ENCODE measurements at places on chromosomes 4 and X.

DNA sequence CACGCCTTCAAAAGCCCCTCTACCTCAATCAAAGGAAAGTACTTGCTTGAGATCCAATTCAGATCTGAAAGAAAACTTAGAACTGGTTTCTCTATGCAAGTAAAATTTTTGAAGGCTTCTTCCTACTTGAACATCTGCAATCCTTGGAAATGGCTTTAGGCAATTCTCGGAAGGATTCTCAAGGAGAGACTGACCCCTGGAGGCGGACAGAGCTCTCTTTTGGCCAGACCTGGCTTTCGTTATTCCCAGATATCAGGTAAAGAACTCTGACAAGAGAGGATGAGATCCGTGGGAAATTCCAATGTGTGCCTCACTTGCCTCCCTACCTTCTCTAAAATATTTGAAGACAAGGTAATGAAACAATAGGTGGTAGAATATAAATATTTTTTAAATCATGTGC lies 670.3 kb upstream of the FAM241A start:
- no peak for DNase-seq

DNA sequence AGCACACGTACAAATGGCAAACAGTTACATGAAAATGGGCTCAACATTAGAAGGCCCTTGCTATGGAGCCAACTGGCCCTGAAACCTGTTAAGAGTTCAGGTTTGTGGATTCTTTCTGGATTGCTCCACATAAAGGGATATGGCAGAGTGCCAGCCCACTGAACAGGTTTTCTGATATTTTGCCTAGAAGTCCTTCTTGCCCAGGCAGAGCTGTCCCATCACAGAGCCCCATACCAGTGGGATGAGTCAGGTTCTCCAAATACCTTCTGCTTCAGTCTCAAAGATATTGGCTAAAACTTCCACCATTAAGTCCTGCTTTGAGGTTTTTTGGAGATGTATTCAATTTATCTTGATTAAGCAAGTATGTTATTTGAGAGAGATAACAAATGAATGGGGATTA lies 146.8 kb upstream of the IL1RAPL2 start:
- DNase-seq: no peak

DNA sequence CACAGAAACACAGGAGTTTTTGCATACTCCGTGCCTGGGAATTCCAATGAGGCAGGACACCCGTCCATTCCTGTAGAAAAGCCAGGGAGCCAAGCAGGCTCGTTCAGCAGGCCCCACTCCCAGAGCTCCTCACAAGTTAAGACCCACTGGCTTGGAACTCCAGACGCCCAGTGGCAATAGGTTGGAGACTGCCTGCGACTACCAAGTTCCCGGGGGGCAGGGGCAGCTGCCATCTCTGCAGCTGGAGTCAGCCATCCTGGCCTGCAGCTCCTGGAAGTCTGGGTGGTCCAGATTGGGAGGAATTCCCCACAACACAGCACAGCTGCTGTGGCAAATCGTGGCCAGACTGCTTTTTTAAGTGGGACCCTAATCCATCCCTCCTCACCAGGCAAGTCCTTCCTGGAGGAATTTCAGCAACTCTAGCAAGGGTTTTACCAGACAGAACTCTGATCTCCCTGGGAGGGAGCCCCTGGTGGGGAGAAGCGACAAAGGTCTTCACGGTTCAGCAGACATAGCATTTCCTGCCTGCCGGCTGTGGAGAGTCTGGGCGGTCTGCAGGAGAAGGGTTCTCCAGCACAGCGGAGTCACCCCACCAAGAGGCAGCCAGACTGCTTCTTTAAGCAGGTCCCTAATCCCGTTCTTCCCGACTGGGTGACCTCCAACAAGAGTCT lies 231.9 kb downstream of the STPG2 start:
- DNase-seq: no peak

DNA sequence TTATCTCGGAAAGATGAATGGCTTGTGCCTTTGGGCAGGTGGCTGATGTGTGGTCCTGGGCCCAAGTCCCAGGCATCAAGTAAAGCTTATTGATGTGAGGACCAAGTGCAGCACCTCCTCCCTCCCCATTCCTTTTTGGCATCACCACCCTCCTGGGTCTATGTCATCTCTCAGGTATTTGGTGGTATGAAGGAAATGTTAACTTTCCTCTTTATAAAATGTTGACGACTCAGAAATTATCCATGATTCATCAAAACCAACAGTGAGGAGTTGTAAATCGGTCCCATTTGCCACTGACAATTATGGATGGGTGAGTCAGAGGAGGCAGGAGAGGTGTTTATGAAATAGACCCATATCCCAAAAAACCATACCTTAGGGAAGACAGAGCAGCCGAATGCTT lies 229.4 kb upstream of the GATB start:
- DNase-seq: no peak

DNA sequence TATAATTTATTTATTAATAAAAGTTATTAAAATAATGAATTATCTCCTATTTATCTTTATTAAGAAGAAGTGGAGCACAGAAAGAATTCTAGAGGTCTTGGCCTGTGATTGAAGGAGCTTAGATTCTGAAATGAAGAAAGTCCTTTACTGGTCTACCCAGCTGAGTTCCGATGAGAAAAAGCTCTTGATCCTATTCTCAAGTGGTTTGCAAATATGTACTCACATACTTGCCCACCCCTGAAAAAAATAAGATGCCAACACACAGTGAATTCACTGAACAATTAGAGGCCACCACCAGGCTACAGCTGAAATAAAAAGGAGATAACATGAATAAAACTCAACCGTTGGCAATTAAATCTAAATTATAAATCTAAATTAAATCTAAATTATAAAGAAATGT lies 253.4 kb downstream of the MAPK10 start:
- no peak for DNase-seq

DNA sequence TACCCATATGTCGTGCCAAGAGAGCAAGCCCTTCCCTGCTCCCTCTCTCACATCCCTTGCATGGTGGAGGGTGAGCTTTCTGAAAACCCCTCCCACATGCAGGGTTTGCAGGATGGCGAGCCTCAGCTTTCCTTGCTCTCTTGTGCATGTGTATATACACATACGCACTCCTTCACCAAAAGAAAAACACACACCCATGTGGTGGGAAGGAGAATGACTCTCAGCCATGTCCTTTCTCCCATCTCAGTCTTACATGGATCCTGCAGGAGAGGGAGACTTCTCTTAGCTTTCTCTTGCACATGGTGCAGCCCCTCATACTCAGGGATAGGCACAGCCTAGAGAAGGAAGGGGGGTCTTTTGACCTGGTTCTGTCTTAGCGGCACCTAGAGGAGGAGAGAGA lies 81.1 kb downstream of the CLCN5 start:
- DNase-seq: no peak

DNA sequence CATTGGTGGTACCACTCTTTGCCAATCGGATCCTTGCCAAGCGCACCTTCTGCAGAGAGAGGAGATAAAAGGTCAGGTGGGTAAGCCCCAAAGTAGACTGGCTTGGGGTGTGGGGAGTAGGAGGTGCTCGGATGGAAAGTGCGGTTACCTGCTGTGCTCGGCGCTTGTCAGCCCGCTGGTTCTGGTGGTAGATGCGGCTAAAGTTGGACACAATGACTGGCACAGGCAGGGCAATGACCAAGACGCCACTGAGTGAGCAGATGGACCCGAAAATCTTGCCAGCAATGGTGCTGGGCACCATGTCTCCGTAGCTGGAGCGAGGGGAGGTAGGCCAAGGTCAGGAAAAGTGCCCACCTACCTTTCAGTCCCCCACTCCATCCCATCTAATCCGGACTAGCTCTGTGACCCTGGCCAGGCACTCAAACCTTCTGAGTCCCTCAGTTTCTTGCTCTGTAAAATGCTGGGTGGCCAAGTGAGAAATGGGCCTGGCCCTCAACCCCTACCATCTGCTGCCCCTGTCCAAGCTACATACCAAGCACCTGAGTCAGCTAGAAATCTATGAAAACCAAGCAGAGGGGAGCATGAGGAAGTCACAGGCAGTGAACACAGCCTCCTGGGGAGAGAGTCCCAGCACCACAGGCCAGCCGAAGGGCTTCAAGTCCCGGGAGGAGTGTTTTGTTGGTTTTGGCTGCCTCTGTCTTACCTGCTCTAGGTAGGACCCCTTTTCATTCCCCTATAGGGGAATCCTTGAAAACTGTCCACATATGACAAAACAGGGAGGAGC lies 4.7 kb downstream of the KCND1 start:
- no peak for DNase-seq

GRCh38 chrX:50075630-50076339 lies 125.0 kb downstream of the AKAP4 start:
- no peak for DNase-seq

- DNase-seq: no peak
These were observed 5.4 kb upstream of the PRICKLE3 start for GRCh38 chrX:49191574-49192011.

- DNase-seq: no peak
These were observed 259.6 kb downstream of the UNC5C start for GRCh38 chr4:95289028-95289634.

- no peak for DNase-seq
These were observed 369.5 kb upstream of the FAM241A start for GRCh38 chr4:111775556-111776297.

GRCh38 chr4:122827879-122828601 lies 1.4 kb downstream of the FGF2 start:
- peak; percentile 49 for DNase-seq

DNA sequence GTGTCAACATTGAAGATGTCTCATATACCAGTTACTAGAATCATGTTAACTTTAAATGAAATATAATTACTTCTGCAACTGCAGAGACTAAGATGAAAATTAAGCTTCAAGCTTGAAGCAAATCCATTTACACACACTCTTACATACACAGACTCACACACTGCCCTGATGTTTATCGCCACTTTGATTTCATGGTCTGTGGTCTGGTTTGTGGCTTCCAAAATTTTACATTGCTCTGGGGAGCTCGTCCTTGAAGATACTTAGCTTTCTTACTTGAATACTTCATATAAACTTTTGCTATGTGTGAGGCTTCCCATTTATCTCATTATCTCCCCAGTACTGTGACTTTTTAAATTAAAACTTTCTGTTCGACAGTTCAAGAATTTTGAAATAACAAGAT lies 35.8 kb downstream of the ARHGEF38 start:
- DNase-seq: no peak

- no peak for DNase-seq
These were observed 126.7 kb downstream of the RBM47 start for GRCh38 chr4:40502934-40503333.

- no peak for DNase-seq
These were observed 29.3 kb upstream of the CFAP299 start for GRCh38 chr4:80306260-80306659.

DNA sequence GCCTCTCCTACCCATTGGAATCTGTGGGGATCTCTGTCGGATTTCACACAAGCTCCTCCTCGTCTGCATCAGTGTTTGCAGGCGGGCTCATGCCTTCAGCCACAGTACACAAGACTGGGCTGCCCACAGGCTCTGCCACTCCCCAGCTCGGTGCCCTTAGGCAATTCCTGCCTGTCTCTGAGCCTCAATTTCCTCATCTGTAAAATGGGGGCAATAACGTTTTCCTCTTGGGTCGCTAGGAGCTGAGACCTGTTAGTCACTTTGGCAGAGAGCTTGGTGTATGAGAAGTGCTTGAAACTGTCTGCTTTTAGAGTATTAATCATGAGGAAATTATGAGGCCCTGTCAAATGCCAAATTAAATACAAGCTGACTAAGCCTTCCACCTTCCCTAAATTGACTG lies 27.6 kb upstream of the MSX1 start:
- DNase-seq: no peak

GRCh38 chrX:23785580-23785979 lies 2.6 kb downstream of the SAT1 start:
- no peak for DNase-seq

GRCh38 chr4:141768954-141769353 lies 132.6 kb downstream of the IL15 start:
- DNase-seq: no peak

GRCh38 chr4:142112451-142112850 lies 476.1 kb downstream of the IL15 start:
- DNase-seq: no peak

GRCh38 chr4:98151145-98151924 lies 8.1 kb upstream of the STPG2 start:
- no peak for DNase-seq

- peak; percentile 34 for DNase-seq
These were observed 11.5 kb upstream of the CHST7 start for GRCh38 chrX:46561824-46562657.

- no peak for DNase-seq
These were observed 17.8 kb downstream of the ZNF81 start for GRCh38 chrX:47854474-47854873.

- no peak for DNase-seq
These were observed 314.2 kb downstream of the RAB28 start for GRCh38 chr4:13169731-13170525.

GRCh38 chrX:140944710-140945109 lies 57.7 kb upstream of the SPANXB1 start:
- DNase-seq: no peak

DNA sequence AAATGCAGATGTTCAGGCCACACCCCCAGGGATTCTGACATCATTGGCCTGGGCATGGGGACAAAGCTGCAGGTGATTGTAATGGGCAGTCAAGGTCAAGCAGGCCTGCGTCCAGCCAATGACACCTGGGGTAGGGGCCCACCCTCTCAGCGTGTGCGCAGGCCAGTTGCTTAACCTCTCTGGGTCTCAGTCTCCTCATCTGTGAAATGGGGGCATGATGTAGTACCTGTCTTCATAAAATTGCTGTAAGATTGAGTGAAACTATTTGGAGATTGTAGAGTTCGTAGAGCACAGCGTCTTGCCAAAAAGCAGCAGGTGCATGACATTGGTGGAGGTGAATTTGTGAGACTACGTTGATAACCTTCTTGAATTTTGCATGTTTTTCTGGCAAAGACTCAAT lies 21.2 kb downstream of the RS1 start:
- DNase-seq: no peak

DNA sequence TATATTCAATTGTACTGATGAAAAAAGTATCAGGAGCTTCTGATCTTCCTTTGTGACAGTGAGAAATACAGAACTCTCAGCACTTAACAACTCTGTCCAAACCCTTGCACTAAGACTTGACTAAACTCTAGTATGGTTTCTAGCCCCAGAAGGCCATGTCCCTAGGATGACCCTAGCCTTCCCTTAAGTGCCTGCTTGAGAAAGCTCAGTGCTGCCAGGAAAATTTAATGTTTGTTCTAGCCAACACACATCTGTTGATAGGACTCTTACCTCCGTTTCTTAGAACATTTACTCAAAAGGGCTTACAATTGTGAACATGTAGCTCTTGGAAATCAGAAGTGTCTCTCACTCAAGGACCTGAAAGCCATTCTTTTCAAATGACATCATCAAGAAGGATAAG lies 1055.2 kb upstream of the FTHL17 start:
- DNase-seq: no peak

- no peak for DNase-seq
These were observed 74.0 kb downstream of the STK32B start for GRCh38 chr4:5125321-5125720.

- DNase-seq: no peak
These were observed 86.6 kb downstream of the MID1 start for GRCh38 chrX:10533696-10534365.

DNA sequence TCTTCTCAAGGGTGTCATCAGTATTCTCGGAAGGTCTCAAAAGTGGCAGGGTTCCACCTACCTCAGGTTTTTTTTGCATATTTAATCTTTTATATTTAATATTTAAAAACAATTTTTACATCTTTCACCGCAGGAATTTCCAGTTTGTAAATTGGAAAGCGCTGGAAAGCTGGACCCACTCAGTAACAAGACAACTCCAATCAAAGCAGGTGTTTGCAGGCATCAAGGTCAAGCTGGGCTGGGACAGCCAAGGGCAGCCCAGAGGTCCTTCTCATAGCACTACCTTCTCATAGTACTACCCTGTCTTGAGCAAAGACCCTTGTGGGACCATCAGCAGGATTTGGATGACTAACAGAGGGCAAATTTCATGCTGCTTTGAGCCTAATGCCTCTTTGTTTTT lies 160.1 kb downstream of the TET2 start:
- no peak for DNase-seq
